ENCODE measurements at places on chromosomes 12 and 14.

DNA sequence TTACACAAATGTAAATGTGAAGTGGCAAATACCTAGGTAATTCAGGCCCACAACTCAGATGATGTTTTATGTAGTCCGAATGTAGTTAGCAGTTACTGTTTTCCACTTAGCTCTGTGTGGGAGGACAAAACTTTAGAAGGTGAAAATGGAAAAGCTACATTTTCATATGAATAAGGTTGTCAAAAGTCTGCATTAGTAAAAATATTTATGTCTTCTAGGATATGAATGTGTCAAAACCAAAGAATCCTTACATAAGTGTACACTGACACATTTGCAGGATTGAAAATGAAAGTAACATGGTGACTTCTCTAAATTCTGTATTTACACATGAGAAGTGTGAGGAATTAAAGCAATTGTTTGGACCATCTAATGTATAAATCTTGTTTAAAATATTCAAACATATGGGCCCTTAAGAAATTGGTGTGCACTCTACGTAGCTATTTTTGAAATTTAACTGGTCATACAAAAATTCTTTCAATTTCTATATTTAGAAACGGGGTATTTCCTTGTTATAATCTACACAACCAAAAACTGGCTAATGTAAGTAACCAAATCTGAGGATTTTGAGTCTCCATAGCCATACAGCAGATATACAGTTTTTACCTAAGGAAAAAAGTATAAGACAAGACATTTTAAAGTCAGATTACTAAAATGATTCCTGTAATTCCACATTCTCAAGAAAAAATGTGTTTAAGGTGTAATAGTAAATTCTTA is 5.4 kb downstream of the CDKN1B start:
- DNase-seq = no peak

DNA sequence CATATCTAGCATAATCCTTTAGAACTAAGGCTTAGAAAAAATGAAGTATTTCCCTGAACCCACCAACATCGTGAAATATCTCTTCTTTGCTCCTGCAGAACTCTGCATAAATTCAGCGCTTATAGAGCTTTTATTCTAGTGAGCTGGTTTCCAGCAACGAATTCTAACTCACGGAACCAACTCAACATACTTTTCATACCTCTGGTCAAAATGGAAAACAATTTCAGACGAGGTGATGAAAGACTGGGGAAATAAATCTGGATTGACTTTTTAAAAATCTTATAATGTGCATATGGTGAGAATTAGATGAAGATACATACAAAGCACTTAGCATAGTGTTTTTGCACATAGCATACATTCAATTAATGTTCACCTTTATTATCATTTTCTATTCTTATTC is 62.6 kb upstream of the BBS10 start:
- no peak for DNase-seq

DNA sequence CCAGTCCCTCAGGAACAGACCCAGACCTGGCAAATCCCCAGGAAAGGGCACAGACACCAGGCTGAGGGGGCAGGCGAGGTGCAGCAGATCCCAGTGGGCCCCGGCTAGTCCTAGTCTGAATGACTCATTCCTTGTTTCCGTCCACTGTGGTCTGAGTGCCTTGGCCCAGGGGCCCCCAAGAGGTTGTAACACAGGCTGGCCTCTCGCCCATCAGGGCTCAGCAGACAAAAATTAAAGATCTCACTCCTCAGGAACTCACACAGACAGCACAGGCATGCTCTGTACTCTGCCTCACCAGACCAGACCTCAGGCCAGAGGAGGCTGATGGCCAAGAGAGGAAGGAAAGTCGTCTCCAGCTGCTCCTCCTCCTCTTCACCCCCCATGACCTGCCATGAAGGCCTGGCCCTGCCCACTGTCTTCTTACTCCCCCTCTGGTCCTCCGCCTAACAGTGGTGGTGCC is 7.7 kb upstream of the LTBP2 start:
- peak; percentile 56 for DNase-seq

GRCh38 chr12:103956509-103957027 is 9.1 kb upstream of the TDG start:
- DNase-seq = no peak

DNA sequence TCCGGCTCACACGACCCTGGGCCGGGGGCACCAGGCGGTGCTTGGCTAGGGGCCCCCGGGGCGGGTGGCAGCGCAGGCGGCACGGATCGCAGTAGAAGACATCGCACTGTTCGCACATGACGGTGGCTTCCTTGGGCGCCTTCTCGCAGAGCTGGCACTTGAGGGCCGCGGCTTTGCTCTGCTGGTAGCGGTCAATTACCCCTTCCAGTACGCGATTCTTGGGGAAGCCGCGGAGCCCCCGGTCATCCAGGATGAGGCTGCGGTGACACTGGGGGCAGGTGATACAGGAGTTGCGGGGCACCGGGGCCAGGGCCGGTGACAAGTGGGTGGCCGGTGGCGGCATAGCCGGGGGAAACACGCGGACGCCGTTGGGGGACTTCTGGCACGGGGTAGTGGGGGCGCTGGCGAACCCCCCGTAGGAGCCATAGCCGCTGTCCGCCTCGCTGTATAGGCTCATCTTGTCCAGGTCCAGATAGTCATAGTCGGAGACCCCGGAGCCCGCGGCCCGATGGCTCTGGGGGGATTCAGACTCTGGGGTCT is 553 bp downstream of the TRIM9 start:
- no peak for DNase-seq
